Diencephalon (tissue), 1 donor: ENCODE measurements at places on chromosomes 7 and 10. TPM values are rescaled to one million over a fixed set of nuclear protein-coding genes. Genes with fewer than 3 reads are reported as not detected.

Gene MYOZ1
- 0.46 TPM for total RNA-seq

Gene TWIST1
- total RNA-seq = 1.6 TPM

Gene CYP2C8
- total RNA-seq = 4.2 TPM

Gene CDNF
- 1.6 TPM for total RNA-seq

Gene LRRD1
- total RNA-seq = 0.92 TPM

Gene IL2RA
- total RNA-seq = not detected

Gene HHEX
- total RNA-seq = 2.8 TPM

Gene OR2A42
- total RNA-seq = under 0.01 TPM

Gene C10orf105
- total RNA-seq = 2.1 TPM

Gene KIAA1549
- 30.4 TPM for total RNA-seq

Gene COL26A1
- total RNA-seq = 31.6 TPM

Gene ESYT2
- 45.2 TPM for total RNA-seq

Gene SLC26A3
- total RNA-seq = not detected

Gene CDC14C
- total RNA-seq = not detected

Gene SSC4D
- total RNA-seq = 1.6 TPM

Gene TMEM26
- total RNA-seq = 1.8 TPM

Gene BZW2
- total RNA-seq = 57.7 TPM

Gene VSTM2A
- total RNA-seq = 200 TPM

Gene FOXP2
- total RNA-seq = 94.6 TPM

Gene LFNG
- 32.1 TPM for total RNA-seq

Gene LBX1
- not detected for total RNA-seq

Gene ADAMTS14
- 0.23 TPM for total RNA-seq

Gene RPEL1
- not detected for total RNA-seq

Gene C7orf57
- total RNA-seq = 5.8 TPM

Gene SPDYE18
- not detected for total RNA-seq

Gene FGFR2
- total RNA-seq = 28.4 TPM

Gene LIPM
- not detected for total RNA-seq

Gene TUBB8
- not detected for total RNA-seq

Gene ASB4
- 0.69 TPM for total RNA-seq

Gene LIPK
- total RNA-seq = not detected

Gene GRM3
- 153 TPM for total RNA-seq

Gene INTS15
- total RNA-seq = 23.5 TPM

Gene POP7
- total RNA-seq = 38.1 TPM

Gene SAMD8
- 92.3 TPM for total RNA-seq

Gene IKZF1
- 3.7 TPM for total RNA-seq

Gene PNLIPRP1
- total RNA-seq = not detected

Gene EIF5AL1
- 0.23 TPM for total RNA-seq

Gene SLC18A2
- total RNA-seq = 13.1 TPM

Gene NRP1
- 56.5 TPM for total RNA-seq

Gene GHRHR
- 2.8 TPM for total RNA-seq

Gene SVOPL
- total RNA-seq = 3.0 TPM

Gene IL15RA
- not detected for total RNA-seq

Gene HIBADH
- 17.5 TPM for total RNA-seq

Gene ANXA8L1
- not detected for total RNA-seq

Gene UNCX
- total RNA-seq = 2.3 TPM

Gene PRSS37
- not detected for total RNA-seq

Gene IGF2BP3
- 48.2 TPM for total RNA-seq

Gene TSC22D4
- 33.7 TPM for total RNA-seq
